Effector memory CD8-positive, alpha-beta T cell (primary cell): ENCODE measurements at places on chromosomes 12 and 14.
A peak's percentile ranks its signal among the peaks of the same experiment; 100 is the strongest.

DNA sequence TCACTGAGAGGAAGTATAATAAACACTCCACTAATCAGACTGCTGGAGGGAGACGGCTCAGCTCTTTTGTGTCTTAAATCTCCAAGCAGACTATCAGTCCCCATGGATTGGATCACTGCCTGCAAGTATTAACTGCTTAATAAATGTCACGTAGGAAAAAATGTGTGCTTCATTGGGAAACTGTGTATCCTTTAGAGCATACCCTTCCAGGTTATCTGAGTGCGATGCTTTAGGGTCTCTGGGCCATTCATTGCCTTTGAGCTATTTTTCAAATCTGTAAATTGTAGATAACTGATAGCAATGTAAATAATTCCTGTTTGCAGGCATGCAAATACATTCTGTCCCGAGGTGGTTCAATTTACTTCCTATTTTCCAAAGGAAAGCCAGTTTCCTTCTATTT lies 45.0 kb upstream of the VASH1 start:
- DNase-seq = no peak

DNA sequence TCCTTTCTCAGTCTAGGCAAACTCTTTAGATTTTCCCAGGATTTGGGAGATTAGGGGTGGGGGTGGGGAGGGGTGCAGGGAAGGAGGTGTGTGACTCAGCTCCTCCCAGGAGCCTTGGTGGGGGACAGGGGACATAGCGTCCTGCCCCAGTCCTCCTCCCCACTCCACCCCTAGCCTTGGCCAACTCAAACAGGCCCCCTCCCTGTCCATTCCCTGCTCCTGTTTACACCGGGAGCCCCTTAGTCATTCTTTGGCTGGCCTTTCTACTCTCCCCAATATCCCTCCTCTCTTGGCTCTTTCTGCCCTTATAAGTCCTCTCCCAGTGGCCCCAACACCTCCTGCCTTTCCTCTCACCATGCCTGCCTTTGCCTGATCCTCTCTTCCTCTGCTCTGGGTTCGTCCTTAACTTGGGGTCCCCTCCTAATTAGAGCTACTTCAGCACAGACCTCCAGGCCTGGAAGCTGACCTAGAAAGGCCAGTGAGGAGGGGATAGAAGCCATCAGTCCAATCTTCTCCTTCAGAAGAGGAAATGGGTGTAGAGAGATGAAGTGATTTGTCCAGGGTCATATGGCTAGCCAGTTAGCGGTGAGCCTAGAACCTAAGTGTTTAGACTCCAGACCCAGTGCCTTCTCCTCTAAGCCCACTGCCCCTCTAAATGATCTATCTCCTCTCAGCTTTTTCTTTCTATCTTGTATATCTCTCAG lies 2.3 kb upstream of the ITGA5 start:
- DNase-seq = no peak

DNA sequence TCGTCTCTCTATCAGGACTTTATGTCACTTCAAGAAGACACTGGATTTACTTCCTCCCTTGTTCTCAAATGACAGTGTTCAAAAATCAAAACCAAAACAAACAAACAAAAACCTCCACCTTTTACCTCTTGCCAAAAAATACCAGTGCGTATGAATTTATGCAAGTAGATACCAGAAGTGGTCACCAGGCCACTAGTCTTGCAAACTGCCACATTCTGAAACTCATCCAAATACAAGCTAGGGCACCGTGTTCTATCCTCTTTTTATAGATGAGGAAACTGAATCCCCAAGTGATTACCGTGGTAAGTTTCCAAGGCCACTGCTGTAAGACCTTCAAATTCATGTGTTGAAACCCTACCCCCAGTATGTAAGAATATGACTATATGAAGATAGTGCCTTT lies 343.9 kb upstream of the KITLG start:
- no peak for DNase-seq

- DNase-seq = no peak
Measured at GRCh38 chr14:32934073-32934880, 4.4 kb upstream of the NPAS3 start.

DNA sequence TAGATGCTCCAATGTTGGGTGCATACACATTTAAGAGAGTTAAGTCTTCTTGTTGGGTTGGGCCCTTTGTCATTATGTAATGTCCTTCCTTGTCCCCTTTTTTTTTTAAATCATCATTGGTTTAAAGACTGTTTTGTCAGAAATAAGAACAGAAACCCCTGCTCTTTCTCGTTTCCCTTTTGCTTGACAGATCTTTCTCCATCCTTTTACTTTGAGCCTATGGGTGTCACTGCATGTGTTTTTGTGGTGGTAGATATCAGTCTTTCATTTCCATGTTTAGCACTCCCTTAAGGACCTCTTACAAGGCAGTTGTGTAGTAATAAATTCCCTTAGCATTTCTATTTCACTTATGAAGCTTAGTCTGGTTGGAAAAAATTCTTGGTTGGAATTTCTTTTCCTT lies 47.4 kb downstream of the RTN1 start:
- DNase-seq = no peak

- DNase-seq = no peak
Measured at GRCh38 chr12:117235261-117235660, 45.0 kb upstream of the FBXO21 start.

DNA sequence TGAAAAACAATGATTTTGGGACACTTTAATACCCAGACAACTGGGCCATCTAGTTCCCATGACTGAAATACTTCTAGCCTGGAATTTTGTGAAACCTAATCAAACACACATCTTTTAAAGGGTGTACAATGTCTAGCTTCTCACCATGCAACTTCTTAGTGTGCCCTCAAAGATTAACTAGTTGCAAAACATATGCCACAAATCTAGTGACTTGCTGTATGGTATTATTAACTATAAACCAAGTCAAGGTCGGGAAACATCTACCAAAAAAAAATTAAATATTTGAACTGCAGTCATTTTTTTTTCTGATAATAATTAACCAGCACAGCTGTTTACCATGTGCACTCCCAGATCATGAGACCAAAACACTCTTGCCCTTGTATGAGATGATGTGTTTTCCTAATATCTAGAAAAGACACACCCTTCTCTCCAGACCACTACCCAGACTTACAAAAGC lies 171.8 kb upstream of the FOXN3 start:
- no peak for DNase-seq

DNA sequence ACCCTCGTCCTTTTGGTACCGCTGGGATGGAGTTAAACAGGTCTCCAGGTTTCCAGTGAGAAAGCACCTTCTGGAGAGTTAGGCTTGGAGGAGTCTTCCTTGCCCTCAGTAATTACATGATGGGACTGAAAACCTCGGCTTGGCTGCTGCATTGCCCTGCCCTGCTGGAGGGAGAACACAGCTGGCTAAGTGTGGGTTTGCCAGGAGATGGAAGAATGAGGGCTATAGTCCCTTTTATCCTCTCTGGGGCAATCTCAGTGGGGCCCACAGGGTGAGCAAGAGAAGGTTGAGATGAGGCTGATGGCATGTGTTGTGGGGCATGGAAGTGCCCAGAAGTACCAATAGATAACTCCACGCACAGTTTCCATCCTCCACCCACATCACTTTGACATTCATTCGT lies 23.2 kb upstream of the MEG3 start:
- no peak for DNase-seq

- DNase-seq = peak; percentile 34
Measured at GRCh38 chr14:93332397-93332852, 411 bp downstream of the BTBD7 start.

DNA sequence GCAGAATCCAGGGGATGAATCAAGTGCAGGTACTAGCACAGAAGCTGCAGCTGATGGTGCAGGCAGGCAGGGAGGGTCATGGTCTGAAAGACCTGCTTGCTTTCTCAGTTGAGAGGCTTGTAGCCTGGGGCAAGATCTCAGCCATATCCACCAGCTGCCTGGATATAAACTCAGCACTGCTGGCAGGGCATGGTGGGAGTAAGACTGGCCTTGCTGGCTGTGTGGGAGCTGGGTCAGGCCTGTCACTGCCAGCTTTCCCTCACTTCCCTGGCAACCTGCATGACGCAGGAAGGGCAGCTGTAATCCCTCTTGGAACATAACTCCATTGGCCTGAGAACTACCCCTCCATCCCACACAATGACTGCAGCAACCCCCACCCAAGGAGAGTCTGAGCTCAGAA lies 230.1 kb downstream of the ANO6 start:
- DNase-seq = no peak

DNA sequence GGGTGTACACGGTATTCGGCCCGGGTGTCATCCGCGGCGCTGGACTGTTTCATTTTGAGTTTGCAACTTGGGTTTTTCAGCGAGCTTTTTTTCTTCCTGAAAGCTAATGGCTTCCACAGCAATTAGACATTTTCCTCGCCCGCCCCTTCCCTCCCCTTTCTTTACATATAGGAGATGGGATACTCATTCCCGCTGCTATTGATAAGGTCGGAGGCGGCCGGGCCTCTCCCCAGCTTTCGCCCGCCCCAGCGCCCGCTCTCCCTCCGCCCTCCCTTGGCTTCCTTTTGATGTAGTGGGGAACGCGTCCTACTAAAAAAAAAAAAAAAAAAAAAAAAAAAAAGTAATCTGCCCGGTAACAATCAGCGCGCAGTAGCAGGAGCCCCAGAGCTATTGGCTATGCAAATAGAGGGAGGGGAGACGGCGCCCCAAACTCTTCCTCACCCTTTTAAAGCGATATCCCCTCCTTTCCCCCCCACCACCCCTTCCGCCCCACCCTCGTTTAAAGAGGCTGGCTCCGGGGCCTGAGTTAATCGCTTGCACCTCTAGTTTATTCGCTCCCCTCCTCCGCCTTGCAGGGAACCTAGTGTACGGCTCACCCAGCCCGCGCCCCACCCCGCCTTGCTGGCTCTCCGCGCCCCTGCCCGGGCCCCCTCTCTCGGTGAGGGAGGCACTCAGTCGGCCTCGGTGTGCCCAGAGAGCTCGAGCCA lies 1.7 kb upstream of the CCND2 start:
- peak; percentile 82 for DNase-seq

- DNase-seq = no peak
Measured at GRCh38 chr14:65581799-65582198, 169.3 kb downstream of the FUT8 start.

- no peak for DNase-seq
Measured at GRCh38 chr12:21850419-21850818, 75.9 kb upstream of the KCNJ8 start.

- no peak for DNase-seq
Measured at GRCh38 chr14:105395538-105395854, 2.8 kb upstream of the TEX22 start.

DNA sequence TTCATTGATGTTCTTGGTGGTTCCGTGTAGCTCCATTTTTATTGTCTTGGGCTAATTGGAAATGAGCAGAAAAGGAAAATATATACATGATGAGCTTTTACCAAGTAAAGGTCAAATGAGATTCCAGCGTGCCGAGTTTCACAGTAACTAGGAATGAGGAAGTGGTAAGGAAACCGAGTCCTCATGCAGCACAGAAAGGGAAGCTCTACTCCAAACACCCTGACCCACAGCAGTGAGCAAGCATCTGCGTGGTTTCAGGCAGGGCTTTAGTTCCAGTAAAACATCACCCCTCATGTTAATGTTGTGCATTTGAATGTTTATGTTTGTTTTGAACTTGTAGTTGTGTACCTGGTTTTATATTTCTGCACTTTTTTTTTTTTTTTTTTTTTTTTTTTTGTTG lies 208.0 kb downstream of the SLC41A2 start:
- DNase-seq = no peak

DNA sequence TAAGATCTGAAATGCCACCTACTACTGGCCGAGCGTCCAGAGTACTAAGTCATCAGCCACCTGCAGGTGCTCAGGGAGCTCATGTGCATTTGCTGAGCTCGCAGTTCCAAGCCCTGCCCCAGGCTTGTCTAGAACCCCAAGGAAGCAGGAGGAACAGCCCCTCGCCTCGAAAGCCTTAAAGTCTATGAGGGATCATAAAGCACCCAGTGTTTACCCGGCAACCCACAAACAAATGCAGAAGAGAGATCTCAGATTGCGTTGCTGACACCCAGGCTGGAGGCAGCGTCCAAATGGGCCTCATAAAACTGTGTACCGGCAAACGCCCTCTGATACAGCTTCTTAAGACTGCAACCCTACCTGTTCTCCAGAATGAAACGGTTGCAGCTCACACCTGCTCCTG lies 6.8 kb downstream of the KDM2B start:
- DNase-seq = no peak

GRCh38 chr12:109053382-109054123 lies 1.2 kb downstream of the USP30 start:
- peak; percentile 11 for DNase-seq

- no peak for DNase-seq
Measured at GRCh38 chr12:24952389-24952788, 3.5 kb upstream of the BCAT1 start.

GRCh38 chr14:32336702-32337101 lies 7.6 kb downstream of the AKAP6 start:
- no peak for DNase-seq

GRCh38 chr14:55571125-55571889 lies 8.7 kb upstream of the KTN1 start:
- no peak for DNase-seq

DNA sequence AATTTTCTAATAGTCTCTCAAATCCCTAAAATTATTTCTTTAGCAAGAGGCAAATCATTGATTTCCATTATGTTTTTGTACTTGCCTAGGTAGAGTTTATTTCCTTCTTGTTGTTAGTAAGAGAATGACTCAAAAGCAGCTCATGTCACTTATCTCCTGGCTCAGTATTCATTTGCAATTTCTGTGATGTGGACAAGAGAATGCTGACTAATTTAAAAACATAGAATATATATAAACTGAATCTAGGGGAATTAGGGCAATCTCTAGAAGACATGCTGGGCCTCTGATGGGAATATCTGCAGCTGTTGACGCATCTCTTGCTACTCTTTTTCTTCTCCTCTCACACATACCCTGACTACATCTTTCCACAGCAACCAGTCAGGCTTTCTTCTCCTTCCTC lies 130.8 kb upstream of the PRKD1 start:
- DNase-seq = no peak

GRCh38 chr12:54127538-54128259 lies 61.1 kb downstream of the SMUG1 start:
- no peak for DNase-seq

- no peak for DNase-seq
Measured at GRCh38 chr14:21084396-21084795, 14.1 kb downstream of the ZNF219 start.

DNA sequence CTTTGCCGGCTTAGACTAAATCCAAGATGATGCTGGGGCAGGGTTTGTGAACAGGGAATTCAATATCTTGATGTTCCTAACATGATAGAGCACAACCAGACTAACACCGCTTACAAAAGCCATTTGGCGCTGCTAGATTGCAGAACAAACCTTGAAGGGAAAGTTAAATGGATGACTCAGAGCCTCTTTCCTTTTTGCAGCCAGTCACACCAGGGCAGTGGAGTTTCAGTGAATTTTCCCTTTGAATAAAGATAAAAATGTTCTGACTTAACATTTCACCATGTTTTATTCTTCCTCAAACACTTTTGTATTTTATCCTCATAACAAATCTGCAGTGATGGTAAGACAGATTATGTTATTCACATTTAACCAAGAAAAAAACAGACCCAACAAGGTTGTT lies 47.3 kb downstream of the PDE6H start:
- DNase-seq = no peak

DNA sequence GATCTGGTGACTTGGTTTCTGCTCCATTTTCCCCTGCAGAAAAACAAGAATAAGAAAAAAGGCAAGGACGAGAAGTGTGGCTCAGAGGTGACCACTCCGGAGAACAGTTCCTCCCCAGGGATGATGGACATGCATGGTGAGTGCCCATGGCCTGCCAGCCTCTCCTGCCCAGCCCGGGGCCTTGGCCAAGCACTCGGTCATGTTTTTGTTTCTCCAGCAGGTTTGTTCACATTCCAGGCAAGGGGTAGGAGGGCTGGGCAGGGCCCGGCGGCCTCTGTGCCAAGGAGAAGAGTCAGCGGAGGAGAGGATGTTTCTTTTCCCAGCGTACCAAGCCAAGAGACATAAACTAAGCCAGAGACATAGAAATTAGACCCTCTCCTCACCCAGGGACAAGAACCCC lies 13.6 kb downstream of the BCL7A start:
- DNase-seq = no peak
